HFFc6 (cell line): ENCODE measurements at places on chromosomes 1 and 21.

DNA sequence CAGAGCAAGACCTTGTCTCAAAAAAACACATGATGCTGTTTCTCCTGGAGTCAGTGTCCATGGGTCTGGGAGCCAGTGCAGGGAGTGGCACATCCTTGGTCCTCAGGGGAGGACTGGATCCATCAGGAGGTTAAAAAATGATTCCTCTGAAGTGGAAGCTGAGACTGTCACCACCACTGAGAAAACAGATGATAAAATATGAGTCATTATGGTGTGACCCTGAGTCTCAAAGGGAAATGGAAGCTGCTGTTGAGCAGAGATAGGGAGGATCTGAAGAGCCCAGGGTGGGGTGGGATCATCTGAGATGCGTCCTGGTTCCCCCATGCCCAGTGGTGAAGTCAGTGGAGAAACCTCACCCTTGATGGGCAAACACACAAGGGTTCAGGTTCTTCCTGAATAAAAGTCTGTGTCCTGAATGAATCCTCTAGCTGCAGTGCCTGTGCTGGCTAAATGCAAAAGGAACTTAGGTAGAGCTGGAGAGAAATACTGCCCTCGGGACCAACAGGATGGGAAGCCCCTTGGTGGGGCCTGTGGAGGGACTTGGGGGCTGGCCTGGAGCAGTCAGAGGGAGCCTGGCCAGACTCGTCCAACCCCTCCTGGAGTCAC is 61.6 kb upstream of the TENT5B start:
- no peak overlapping the region for H3K4me3 ChIP-seq
- peaks cover 8% of the 10 kb centered on the region for H3K27me3 ChIP-seq
- H3K27ac ChIP-seq, result no peak overlapping the region
- H3K36me3 ChIP-seq, result no peaks in the 10 kb centered on the region
- H3K4me1 ChIP-seq, result peaks cover 14% of the 10 kb centered on the region

DNA sequence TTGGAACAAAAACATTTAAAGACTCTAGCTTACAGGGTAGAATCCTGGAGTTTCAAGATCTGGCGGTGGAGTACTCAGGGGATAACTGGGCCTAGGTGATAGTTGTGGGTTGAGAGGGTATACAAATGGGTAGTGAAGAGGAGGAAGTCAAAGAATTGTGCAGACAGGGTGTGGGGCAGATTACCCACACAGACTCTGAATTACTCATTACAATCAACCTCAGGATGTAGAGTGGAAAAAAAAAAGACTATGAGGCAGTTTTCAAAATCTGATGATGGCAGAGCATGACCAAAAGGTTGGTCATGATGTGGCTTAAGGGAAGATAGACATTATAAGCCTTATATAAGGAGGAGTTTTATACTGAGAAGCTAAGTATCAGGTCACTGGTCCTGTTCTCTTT is 44.1 kb upstream of the GLIS1 start:
- H3K4me1 ChIP-seq, result peaks cover 26% of the 10 kb centered on the region
- no peak for DNase-seq
- no peaks in the 10 kb centered on the region for H3K27me3 ChIP-seq
- H3K27ac ChIP-seq, result no peak overlapping the region
- no peak overlapping the region for H3K4me3 ChIP-seq
- peaks cover 6% of the 10 kb centered on the region; the same call in 1 of the 2 replicates for H3K36me3 ChIP-seq

- H3K4me1 ChIP-seq, result peaks cover 61% of the 10 kb centered on the region
- H3K4me3 ChIP-seq, result no peak overlapping the region
- no peaks in the 10 kb centered on the region; the same call in 1 of the 2 replicates for H3K27me3 ChIP-seq
- peaks cover 6% of the 10 kb centered on the region for H3K36me3 ChIP-seq
- H3K27ac ChIP-seq, result no peak overlapping the region
These were observed 56.3 kb downstream of the SMYD3 start for GRCh38 chr1:246450611-246451251.

- no peak for DNase-seq
- no peak overlapping the region for H3K4me3 ChIP-seq
- peaks cover 50% of the 10 kb centered on the region for H3K4me1 ChIP-seq
- H3K27ac ChIP-seq, result no peak overlapping the region
- H3K27me3 ChIP-seq, result peaks cover 3% of the 10 kb centered on the region
- no peaks in the 10 kb centered on the region for H3K36me3 ChIP-seq
These were observed 40.2 kb upstream of the EPS8L3 start for GRCh38 chr1:109803901-109804331.
